H7 (cell line): ENCODE measurements at places on chromosomes 13 and 19. TPM values are rescaled to one million over a fixed set of nuclear protein-coding genes. Genes with fewer than 3 reads are reported as not detected.

Gene HCST
- 2.4 and 2.8 TPM in 2 replicates for total RNA-seq

Gene NCR1
- 1.8 and 12.6 TPM in 2 replicates for total RNA-seq

- DNase-seq = no peak
Observed at GRCh38 chr13:105952233-105952972, 583.1 kb downstream of the EFNB2 start.

DNA sequence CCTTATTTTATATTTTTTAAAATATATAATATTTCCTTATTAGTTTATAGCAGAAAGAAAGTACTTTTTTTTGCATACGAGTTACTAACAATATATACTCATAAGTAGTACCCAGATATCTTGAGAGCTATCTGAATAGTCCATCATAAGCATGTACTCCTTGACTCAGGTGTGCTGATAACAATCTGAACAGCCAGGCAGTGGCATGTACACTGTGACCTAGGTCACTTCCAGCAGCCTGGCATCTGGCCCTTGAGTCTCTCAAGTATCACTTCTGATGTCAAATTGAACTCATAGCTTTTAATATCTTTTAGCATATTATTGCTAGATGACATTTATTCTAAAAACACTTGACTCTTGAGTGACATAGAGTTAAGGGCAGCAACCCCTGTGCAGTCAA lies 1576.7 kb downstream of the SLITRK1 start:
- DNase-seq = no peak

DNA sequence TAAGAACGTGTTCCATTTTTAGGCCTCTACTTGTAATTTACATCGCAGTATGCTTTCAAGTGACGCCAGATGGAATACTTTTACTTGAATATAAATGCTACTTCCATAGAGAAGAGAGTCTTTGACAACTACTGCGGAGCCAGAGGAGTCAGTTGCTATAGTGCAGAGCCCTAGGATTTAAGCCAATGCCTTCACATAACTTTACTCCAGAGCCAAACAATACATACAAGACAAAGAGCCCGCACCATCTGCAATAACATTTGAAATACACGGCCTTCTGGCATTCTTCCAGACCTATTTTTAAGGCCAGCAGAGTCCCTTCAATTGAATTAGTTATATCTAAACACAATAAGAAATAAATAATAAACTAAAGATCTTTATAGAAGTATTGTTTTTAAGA lies 59.4 kb downstream of the XPO4 start:
- DNase-seq = no peak

DNA sequence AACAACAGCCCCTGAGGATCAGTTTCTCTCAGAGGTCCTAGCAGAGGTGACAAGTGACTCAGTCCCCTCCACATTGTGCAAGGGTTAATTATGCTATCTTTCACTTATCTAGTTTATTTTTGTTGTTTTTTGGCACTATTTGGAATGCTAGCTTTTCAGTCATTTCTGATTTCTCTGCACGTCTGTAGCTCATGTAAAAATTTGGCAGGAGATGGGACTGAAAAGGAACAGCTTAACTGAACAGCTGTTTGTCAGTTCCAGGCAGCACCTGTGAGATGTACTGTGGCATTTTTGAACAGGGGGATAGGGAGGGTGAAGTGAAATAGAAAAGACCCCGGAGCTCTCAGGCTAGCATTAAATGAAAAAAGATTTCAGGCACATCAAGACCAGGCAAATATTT lies 313.5 kb downstream of the SUCLA2 start:
- no peak for DNase-seq

Gene CEACAM5
- not detected in 2 replicates for total RNA-seq

Gene KCNN4
- total RNA-seq = 0.62 and 1.1 TPM in 2 replicates

Gene ZNF556
- under 0.01 TPM in 2 replicates for total RNA-seq

Gene ONECUT3
- not detected in 2 replicates for total RNA-seq

Gene CHST8
- total RNA-seq = 27.0 and 39.4 TPM in 2 replicates

- DNase-seq = no peak
Observed at GRCh38 chr19:16702123-16702522, 17.5 kb upstream of the NWD1 start.

DNA sequence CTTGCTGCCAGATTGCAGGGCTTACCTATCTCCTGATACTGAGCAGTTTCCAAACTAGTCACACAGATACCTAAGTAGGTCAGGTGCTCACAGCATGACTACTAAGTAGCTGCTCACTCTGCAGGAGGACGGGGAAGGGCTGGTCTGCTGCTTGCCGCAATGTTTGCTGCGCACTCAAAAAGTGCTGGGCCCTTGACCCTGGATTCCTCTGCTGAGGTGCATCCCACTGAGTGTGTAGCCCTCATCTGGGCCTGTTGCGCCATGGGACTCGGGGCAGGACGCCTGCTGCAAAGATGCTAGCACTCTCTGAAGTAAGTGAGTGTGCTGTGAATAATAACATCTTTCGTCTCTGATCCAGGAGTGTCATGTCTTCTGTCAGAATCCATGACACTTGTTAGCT lies 59.2 kb upstream of the MEDAG start:
- DNase-seq = no peak

DNA sequence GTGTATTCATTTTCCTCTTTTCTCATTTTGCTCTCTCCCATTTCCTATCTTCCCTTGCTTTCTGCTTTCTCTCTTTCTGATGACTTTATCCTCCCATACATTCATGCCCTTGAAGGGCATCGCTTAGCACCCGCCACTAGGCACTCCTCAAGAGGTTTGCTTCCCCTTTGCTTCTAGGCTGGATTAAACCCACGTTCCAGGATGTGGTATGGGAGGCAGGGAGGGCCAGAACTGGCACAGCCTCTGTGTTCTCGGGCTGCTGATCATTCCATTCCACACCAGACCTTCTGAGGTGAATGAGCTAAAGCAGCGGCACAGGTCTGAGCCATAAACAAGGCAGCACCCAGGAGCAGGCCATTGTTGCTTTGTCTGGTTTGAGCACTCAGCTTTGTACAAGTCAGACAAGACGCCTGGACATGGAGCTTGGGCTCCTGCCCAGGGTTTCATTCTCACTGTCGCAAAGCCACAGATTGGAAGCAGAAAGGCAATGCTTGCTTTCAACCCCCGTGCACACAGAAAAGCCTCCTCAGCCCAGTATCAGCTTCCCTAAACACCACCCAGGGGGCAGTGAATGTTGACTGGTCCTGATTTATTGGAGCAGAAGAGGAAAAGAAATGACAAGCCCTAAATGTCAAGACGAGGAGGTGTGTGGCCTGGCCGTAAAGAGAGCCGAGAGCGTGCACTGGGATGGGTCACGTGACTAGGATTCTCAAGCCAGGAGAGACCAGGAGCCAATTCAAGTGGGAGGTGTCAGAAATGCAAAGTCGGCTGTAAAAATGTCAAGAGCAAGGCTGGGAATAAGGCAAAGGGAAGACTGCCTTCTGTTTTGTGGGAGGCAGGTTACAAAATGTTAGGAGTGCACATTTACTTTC lies 218.0 kb upstream of the SERP2 start:
- peak; percentile 43 for DNase-seq

DNA sequence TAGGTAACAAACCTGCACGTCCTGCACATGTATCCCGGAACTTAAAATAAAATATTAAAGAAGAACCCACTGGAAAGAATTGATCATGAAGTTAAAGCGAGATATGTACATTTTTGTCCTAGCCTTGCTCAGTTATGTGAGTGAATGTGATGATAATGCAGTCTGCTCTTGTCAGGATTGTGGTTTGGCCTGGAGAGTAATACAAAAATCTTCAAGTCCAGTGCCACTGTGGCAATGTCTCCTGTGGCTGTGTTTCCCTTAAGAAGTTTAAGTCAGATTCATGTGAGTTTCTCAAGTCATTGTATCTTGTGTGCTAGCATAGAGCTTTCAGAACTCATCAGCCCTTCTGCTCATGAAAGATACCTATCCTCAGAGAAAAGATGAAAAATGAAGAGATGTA lies 18.0 kb upstream of the ITGBL1 start:
- DNase-seq = no peak

Gene ZBTB32
- not detected in 2 replicates for total RNA-seq

DNA sequence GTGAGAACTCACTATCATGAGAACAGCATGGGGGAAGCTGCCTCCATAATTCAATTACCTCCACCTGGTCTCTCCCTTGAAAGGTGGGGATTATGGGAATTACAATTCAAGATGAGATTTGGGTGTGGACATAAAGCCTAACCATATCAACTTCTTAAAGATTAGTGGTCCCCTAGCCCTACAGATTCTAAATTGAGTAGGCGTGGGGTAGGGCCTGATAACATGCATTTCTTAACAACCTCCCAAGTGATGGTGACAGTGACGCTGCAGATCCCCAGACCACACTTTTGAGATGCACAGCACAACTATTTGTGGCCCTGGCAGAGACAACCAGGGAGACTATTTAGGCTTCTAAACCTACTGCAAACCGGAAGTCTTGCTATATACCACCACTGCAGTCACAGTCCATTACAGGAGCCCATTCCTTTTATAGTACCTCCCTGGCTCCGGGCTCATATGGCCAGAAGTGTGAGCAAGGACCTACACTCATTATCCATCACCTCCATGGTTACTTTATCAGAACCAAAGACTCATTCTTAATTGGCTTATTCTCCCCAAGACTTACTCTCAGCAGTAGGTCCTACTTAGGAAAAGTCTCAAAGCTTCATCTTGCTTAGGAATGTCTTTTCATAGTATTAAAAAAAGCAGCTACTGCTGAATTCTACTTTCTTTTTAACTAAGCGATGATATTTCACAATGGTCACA lies 2.1 kb upstream of the DPY19L3 start:
- DNase-seq = no peak

GRCh38 chr13:44110091-44110621 lies 230.5 kb downstream of the LACC1 start:
- DNase-seq = no peak

GRCh38 chr13:38417727-38418126 lies 68.1 kb downstream of the UFM1 start:
- DNase-seq = peak; percentile 47

- peak; percentile 29 for DNase-seq
Observed at GRCh38 chr19:49807058-49807903, 5.8 kb downstream of the FUZ start.

Gene BRCA2
- 12.9 and 13.8 TPM in 2 replicates for total RNA-seq

GRCh38 chr19:38043649-38044144 lies 136.7 kb downstream of the SIPA1L3 start:
- DNase-seq = no peak

DNA sequence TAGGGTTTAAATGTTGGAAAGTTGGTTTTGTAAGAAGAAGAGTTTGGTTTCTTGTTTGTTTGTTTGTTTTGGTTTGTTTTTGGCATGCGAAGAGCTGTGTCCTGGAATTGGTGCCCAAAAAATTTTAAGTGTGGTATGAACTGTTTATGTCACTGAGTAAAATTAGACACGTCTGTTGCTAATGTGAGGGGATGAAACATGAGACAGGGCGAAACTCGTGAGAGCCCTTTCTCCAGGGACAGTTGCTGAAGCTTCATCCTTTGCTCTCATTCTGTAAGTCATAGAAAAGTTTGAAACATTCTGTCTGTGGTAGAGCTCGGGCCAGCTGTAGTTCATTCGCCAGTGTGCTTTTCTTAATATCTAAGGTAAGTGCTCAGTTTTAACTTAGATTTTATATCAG lies at the start of gene SGCG:
SGCG (plus strand) TSS at position 269 of the 400 bp plus-strand sequence. CDS start 22,716 bp downstream, outside the sequence.
- DNase-seq = no peak

DNA sequence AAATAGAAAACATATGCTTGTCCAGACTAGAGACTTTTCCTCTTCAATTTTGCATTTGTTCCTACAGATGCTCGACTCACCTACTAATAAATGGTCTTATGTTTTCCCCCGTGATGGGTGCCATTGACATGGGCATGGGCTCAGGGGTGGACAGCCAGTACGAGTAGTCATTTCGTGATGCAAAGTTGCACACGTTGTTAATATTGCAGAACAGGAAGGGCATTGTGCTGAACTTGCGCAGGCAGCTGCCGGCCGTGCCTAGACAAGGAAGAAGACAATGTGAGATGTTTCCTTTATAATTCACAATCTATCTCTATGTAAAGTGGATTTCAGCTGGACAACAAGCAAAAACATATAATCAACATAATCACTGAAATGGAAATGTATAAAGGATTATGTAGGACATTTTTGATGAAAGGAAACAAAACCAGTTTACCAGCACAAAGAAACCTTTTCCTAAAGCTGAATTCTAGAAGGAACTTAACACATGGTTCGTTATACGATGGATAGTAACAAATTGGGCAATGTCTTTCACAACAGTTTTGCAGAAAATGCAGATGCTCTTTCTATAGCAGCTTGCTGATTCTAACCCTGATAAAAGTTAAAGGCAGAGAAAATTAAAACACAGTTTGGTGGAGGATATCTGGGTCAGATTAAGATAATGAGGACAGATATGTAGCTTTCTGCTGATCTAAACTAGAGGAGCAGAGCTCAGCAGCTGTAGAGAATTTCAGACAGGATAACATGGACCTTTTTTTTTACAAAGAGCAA lies 145.7 kb downstream of the COL4A1 start:
- no peak for DNase-seq

Gene CYP4F2
- not detected in 2 replicates for total RNA-seq

- no peak for DNase-seq
Observed at GRCh38 chr13:97492257-97492656, 58.3 kb downstream of the RAP2A start.

Gene FSD1
- total RNA-seq = 29.8 and 34.1 TPM in 2 replicates

DNA sequence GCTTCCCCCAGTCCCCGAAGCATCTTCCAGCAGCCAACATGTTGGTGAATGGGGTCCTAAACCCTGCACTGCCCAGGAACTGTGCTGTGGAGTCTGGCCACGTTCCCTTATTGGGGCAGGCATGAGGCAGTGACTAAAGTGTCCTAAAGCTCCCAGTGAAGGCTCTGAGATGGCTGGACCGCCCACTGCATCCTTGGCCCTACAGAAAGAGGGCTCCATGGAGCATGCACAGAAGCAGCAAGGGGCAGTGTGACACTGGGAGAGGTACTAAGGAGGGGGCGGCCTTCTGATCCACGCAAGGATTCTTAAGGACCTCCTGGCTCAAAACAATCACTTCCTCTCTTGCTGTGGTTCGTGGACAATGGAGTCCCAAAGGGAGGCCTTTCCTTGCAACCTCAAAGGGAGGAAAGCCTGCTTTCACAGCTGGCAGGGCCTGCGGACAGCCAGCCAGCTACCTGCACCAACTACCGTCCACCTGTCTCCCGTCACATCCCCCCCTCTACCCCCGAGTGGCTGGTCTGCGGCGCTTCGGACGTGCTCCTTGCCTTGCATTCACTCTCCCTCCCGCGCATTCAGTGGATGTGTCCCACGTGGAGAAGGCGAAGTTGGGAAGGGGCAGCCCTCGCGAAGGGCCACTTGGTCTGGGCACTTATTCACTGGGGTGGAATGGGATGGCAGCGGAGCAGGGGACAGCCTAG lies 63.9 kb upstream of the STARD13 start:
- DNase-seq = peak; percentile 51

Gene KLK3
- total RNA-seq = not detected in 2 replicates

Gene STRN4
- 169 and 188 TPM in 2 replicates for total RNA-seq
